Testis (tissue), 5 donors: ENCODE measurements at places on chromosomes 2 and 18. TPM values are rescaled to one million over a fixed set of nuclear protein-coding genes. Genes with fewer than 3 reads are reported as not detected.

The PLB1 gene
- 10.9 TPM for polyA plus RNA-seq

The DNAJC5G gene
- 65.0 TPM for polyA plus RNA-seq

The AQP12A gene
- not detected for polyA plus RNA-seq

The C18orf54 gene
- polyA plus RNA-seq: 18.2 TPM

The ZNF519 gene
- polyA plus RNA-seq: 3.8 TPM

The FOXI3 gene
- 0.84 TPM for polyA plus RNA-seq
